ENCODE measurements at places on chromosomes 6 and 20. TPM values are rescaled to one million over a fixed set of nuclear protein-coding genes. Genes with fewer than 3 reads are reported as not detected.

DNA sequence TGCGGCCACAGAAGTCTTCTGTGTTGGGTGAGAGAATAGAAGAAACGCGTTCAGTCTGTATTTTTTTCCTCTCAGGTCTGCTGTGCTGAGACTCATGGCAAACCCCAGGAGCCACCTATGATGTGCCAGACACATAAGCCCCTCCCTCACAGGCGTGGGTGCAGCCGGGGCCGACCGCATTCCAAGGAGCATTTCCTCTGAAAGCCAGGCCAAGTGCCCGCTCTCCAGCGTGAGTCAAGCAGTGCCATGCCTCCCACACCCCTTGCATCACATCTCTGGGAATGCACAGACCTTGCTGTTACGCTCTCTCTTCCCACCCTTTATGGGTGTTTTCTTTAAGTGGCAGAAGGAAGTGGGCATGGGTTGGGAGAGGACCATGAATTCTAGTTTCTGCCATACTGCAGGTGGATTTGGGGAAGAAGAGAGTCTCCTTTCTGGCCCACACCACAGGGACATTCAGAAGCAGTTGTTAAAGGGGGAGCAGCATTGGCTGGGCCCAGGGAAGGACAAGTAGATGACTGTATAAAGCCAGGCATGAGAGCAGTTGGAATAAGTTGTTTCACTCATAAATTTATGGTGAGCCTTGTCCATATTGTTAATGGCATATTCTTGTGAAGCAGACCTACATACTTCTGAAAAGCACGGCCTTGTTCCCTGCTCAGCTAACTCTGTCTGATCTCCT is 37.1 kb upstream of the TFAP2A start:
- no peak for DNase-seq

DNA sequence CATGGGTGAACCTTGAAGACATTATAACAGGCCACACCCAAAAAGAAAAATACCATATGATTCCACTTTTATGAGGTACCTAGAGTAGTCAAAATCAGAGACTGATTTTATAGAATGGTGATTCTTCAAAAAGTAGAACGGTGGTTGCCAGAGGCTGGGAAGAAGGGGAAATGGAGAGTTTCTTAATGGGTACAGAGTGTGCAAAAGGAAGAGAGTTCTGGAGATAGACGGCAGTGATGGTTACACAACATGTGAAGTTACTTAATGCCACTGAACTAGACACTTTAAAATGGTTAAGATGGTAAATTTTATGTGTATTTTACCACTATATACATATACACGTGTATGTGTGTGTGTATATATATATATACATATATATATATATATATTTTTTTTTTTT is 80.8 kb downstream of the PRND start:
- DNase-seq = no peak

GRCh38 chr6:7424967-7425807 is 35.6 kb downstream of the RIOK1 start:
- DNase-seq = no peak

DNA sequence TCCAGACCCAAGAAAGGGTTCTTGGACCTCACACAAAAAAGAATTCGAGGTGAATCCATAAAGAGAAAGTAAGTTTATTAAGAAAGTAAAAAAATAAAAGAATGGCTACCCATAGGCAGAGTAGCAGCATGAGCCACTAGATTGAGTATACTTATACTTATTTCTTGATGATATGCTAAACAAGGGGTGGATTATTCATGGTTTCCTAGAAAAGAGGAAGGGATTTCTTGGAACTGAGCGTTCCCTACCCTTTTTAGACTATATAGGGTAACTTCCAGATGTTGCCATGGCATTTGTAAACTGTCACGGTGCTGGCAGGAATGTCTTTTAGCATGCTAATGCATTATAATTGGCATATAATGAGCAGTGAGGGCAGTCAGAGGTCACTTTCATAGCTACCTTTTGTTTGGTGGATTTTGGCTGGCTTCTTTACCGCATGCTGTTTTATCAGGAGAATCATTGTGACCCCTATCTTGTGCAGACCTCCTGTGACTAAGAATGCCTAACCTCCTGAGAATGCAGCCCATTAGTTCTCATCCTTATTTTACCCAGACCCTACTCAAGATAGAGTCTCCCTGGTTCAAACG is 44.3 kb downstream of the TENT5A start:
- no peak for DNase-seq

DNA sequence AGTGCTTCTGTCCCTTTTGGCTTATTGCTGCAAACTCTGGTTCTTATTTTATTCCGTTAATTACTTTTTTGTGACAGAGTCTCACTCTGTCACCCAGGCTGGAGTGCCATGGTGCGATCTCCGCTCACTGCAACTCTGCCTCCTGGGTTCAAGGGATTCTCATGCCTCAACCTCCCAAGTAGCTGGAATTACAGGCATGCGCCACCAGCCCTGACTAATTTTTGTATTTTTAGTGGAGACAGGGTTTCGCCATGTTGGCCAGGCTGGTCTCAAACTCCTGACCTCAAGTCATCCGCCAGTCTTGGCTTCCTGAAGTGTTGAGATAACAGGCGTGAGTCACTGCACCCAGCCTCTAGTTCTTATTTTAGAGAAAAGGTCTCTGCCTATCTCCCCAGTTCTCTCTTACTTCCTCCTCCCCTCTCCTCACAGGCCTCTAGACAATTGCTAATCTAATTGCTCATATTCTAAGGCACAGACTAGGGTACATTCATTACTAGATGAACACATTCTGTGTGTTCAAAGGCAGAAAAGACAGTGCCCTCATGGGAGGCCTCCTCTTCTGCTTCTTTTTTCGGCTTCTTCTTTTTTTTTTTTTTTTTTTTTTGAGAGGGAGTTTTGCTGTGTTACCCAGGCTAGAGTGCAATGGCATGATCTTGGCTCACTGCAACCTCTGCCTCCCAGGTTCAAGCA is 27.0 kb downstream of the EDEM2 start:
- no peak for DNase-seq

GTSF1L gene
- polyA plus RNA-seq = not detected

DNA sequence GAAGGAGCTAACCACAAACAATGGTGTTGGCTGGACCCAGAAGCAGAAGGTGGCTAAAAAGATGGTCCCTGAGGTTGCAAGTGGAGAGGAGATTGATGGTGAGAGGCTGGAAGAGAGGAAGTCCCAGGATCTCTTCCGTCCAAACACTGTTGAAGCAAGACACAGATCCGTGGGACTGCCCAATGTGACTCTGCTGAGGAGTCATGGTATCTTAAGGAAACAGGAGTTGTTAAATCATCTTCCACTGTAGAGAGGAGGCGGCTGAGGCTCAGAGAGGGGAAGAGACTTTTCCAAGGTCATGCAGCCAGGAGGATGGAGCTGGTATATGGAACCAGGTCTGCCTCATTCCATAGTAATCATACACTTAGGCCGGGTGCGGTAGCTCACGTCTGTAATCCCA is 4.1 kb upstream of the ZNF335 start:
- DNase-seq = no peak

- DNase-seq = no peak
These were observed 10.5 kb downstream of the C6orf136 start for GRCh38 chr6:30657454-30657853.

Measured in left renal pelvis (tissue), 4 donors.